ENCODE measurements at places on chromosomes 7 and 10. TPM values are rescaled to one million over a fixed set of nuclear protein-coding genes. Genes with fewer than 3 reads are reported as not detected.

Gene MINDY3
- 16.1 TPM for total RNA-seq

DNA sequence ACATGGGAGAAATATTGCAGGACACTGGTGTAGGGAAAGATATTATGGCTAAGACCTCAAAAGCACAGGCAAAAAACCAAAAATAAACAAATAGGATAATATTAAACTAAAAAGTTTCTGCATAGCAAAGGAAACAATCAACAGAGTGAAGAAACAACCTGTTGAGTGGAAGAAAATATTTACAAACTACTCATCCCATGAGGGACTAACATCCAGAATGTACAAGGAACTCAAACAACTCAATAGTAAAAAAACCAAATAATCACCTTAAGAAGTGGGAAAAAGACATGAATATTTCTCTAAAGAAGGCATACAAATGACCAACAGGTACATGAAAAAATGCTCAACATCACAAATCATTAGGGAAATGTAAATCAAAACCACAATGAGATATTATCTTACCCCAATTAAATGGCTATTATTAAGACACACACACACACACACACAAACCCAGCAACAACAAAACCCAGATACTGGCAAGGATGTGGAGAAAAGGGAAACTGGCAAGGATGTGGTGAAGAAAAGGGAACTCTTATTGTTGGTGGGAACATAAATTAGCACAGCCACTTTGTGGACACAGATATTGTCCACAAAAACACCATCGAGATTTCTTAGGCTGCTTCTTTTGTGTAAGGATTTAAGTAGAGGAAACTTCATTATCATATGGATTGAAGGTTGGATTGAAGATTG lies 9.8 kb upstream of the RAB18 start:
- H3K27ac ChIP-seq = no peak overlapping the region
- no peaks in the 10 kb centered on the region for H3K36me3 ChIP-seq
- no peak for DNase-seq
- H3K4me1 ChIP-seq = no peaks in the 10 kb centered on the region

GRCh38 chr7:87882151-87882937 lies 6.1 kb downstream of the DBF4 start:
- H3K27ac ChIP-seq = no peak overlapping the region
- no peak for DNase-seq
- no peaks in the 10 kb centered on the region for H3K27me3 ChIP-seq

DNA sequence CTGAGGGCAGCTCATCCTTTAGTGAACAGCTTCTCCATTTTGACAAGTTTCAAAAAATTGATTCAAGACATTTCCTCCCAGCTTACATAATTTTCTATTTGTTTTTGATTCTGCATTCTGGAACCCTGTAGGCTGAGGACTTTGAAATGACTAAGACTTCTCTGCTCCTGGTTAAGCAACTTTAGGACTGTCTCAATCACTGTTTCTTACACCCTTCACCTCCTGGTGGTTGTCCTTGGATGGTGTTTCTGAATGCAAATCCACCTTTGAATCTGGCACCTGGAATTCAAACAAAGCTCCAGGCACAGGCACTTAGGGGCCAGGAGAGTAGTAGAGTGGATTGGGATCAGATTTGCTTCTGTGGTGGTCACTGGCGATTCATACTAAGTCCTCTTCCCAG lies 595.5 kb downstream of the LRMDA start:
- H3K36me3 ChIP-seq = no peaks in the 10 kb centered on the region
- H3K4me1 ChIP-seq = peaks cover 10% of the 10 kb centered on the region
- no peaks in the 10 kb centered on the region for H3K27me3 ChIP-seq
- H3K27ac ChIP-seq = no peak overlapping the region
- no peak overlapping the region for H3K4me3 ChIP-seq

Gene OR6B1
- 0.05 TPM for total RNA-seq

GRCh38 chr10:12949248-12949647 lies 52.3 kb downstream of the CCDC3 start:
- no peaks in the 10 kb centered on the region for H3K4me1 ChIP-seq
- no peaks in the 10 kb centered on the region for H3K36me3 ChIP-seq
- no peak overlapping the region for H3K4me3 ChIP-seq
- H3K27ac ChIP-seq = no peak overlapping the region
- H3K27me3 ChIP-seq = no peaks in the 10 kb centered on the region

- H3K4me3 ChIP-seq = no peak overlapping the region
- no peaks in the 10 kb centered on the region for H3K27me3 ChIP-seq
- no peak for DNase-seq
- H3K4me1 ChIP-seq = no peaks in the 10 kb centered on the region
- no peak overlapping the region for H3K27ac ChIP-seq
Observed at GRCh38 chr7:95180-95862, 97.0 kb upstream of the FAM20C start.

GRCh38 chr10:69505636-69506318 lies 54.5 kb downstream of the TSPAN15 start:
- no peak overlapping the region for H3K27ac ChIP-seq
- no peaks in the 10 kb centered on the region for H3K27me3 ChIP-seq
- DNase-seq = no peak
- H3K4me1 ChIP-seq = peaks cover 4% of the 10 kb centered on the region
- no peaks in the 10 kb centered on the region for H3K36me3 ChIP-seq

GRCh38 chr10:6699336-6699735 lies 119.3 kb upstream of the PRKCQ start:
- no peak overlapping the region for H3K4me3 ChIP-seq
- no peak for DNase-seq
- no peaks in the 10 kb centered on the region for H3K27me3 ChIP-seq
- H3K36me3 ChIP-seq = no peaks in the 10 kb centered on the region

DNA sequence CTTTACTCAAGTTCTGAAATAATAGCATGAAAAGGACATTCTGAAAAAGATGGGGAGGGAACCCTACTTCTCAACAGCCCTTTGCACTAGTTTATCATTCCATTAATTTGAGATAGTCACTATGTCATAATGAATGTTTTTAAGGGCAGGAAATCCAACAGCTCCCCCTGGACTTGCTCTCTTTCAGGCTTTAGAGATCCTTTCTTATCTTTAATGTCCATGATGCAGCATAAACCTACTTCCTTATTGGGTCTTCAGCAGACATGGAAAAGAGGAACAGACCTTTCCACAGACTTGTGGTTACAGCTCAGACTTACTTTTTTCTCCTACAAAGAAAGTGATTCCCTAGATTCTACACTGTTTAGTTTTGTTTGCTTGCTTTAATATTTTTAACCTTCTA lies 87.3 kb downstream of the IDE start:
- H3K4me3 ChIP-seq = no peak overlapping the region
- no peaks in the 10 kb centered on the region for H3K27me3 ChIP-seq
- H3K4me1 ChIP-seq = no peaks in the 10 kb centered on the region
- no peak overlapping the region for H3K27ac ChIP-seq
- DNase-seq = no peak
- peaks cover 40% of the 10 kb centered on the region for H3K36me3 ChIP-seq

- no peak for DNase-seq
- no peak overlapping the region for H3K27ac ChIP-seq
- no peaks in the 10 kb centered on the region for H3K27me3 ChIP-seq
- no peaks in the 10 kb centered on the region for H3K4me1 ChIP-seq
- H3K4me3 ChIP-seq = no peak overlapping the region
Observed at GRCh38 chr7:2542011-2542915, 13.1 kb downstream of the BRAT1 start.

Gene OR2A7
- 1.6 TPM for total RNA-seq

Gene C10orf53
- not detected for total RNA-seq

Gene PCLO
- total RNA-seq = 0.84 TPM

Gene PTPRZ1
- total RNA-seq = 0.17 TPM

- no peak for DNase-seq
- H3K27ac ChIP-seq = no peak overlapping the region
- no peak overlapping the region for H3K4me3 ChIP-seq
- no peaks in the 10 kb centered on the region for H3K27me3 ChIP-seq
- H3K36me3 ChIP-seq = no peaks in the 10 kb centered on the region
- H3K4me1 ChIP-seq = no peaks in the 10 kb centered on the region
Observed at GRCh38 chr10:61389887-61390286, 63.3 kb downstream of the TMEM26 start.

DNA sequence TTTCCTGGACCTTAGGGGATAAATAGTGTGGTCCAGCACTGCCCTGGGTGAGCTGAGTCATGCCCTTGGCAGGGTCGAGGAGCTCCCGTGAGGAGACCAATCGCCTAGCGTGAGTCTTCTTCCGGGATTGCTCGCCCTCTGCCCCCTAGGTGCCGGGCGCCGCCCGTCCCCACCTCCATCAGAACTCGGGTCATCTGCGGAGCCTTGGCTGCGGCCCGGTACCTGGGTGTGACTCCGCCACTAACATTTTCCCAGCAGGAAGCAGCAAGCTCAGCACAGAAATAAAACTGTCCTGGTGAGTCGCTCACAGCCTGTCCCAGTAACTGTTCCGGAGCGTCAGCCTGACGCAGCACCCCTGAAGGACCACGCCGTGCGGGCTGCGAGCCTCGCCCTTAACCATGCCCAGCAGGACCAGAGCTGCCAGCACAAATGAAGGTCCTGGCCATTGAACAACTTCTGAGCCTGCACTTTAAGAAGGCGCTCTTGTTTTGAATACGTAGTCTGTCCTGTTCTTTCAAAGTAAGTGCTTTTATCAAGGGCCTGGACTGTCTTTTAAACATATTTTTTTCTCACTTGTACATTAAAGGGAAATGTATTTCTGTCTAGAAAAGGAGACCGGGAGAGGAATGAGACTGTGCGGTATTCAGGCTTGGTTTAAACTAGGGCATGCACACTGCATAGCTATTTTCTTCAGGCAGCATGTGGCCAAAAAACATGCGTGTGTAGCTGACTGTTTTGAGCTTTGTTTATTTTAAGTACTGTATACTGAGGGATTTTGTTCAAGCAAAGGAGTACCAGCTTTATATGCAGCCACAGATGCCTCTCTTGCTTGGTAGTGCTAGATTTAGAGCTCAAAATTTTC lies 136.7 kb downstream of the HECW1 start:
- H3K27me3 ChIP-seq = no peaks in the 10 kb centered on the region
- no peak overlapping the region for H3K27ac ChIP-seq
- H3K36me3 ChIP-seq = no peaks in the 10 kb centered on the region
- no peak overlapping the region for H3K4me3 ChIP-seq
- no peak for DNase-seq
- H3K4me1 ChIP-seq = no peaks in the 10 kb centered on the region

GRCh38 chr7:30181736-30182522 lies 47.1 kb downstream of the MTURN start:
- peaks cover 2% of the 10 kb centered on the region for H3K4me1 ChIP-seq
- no peaks in the 10 kb centered on the region for H3K27me3 ChIP-seq
- no peak overlapping the region for H3K4me3 ChIP-seq
- no peak overlapping the region for H3K27ac ChIP-seq
- no peaks in the 10 kb centered on the region for H3K36me3 ChIP-seq

DNA sequence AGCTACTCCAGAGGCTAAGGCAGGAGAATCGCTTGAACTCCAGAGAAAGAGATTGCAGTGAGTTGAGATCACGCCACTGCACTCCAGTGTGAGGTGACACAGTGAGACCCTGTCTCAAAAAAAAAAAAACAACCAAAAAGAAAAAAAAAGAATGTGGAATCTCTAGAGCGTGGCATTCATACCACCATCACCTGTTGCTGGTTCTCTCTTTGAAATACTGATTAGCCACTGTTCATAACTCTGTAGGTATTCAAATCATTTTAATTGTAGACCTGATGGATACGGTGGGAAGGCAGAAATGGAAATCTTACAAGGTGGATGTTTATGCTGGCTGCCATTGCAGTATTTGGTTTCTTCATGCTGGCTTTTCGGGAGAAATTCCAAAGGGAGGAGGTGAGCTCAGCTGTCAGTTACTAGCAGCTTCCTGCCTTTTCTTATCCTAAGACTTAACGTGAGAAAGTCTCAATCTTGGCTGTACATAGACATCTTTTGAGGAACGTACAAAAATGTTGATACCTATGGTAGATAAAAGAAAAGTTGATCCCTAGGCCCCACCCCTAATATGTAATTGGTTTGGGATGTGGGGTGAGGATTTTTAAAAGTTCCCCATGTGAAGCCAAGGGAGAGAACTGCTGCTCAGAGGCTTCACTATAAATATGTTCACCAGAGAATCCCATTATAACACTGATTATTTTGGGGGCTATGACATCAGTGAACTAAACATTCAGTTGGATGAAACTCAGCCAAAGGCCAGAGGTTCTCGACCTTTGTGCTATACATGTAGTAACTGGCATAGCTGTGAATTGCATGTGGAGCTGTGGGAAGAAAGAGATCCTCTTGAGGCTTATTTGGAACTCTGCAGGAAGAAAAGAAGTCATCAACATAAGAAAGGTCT lies 26.9 kb upstream of the MKLN1 start:
- H3K4me3 ChIP-seq = no peak overlapping the region
- H3K4me1 ChIP-seq = no peaks in the 10 kb centered on the region
- H3K36me3 ChIP-seq = no peaks in the 10 kb centered on the region
- H3K27ac ChIP-seq = no peak overlapping the region

Data from liver (tissue), 10 donors.